ENCODE measurements at places on chromosomes 7 and 10. TPM values are rescaled to one million over a fixed set of nuclear protein-coding genes. Genes with fewer than 3 reads are reported as not detected.

DNA sequence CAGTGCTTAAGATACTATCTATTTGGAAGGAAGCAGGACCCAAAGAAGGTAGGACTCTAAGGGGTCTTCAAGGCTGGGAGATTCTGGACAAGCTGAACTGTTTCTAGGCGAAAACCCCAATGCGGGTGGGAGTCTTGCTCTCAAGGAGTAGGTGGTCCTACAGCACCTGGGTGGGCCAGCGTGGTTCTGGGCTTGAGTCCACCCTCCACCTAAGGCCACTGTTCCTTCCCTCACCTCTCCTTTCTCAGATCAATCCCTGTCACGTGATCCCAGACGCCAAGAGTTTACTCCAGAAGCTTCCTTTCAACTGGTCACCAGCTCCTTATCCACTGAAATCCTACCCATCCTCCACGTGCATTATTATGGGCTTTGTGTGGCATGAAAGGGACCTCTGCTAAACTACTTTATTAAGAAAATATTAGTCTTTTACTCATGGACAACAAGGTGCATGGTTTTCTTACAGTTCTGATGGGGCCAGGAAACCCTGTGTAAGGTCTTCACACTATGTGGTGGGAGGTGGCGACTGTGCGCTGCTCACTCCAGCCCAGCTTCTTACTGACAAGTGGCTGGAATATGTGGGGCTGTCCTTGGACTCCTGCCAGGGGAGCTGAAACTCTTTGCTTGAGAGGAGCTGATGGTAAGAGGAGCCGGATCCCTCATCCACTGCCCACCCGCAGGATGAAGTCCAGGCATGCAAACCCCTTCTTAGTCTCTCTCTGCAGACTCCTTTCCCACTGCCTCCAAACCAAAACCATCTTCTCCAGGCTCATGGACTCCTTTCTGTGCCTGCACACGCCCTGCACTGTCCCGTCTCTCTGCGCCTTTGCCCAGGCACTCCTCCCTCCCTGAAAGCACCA is 1.6 kb downstream of the ZNF746 start:
- no peak for DNase-seq

The GATA3 gene
- 1.1 TPM for total RNA-seq

The ACTA2 gene
- total RNA-seq: not detected

The PRKAR2B gene
- 22.9 TPM for total RNA-seq

DNA sequence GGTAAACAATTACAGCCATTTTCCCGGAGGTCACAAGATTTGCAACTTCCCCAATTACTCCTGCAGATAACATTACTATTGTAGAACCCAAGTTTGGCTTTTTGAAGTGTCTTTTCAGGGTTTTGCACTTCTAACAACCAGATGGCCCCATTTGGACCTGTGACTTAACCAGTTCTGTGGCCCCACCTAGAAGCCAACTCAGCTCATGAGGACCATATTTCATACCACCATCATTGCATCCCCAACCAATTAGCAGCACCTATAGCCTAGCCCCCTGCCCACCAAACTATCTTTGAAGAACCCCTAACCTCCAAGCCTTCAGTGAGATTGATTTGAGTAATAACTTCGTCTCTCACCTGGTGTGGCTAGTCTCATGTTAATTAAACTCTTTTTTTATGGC is 51.3 kb upstream of the WDR11 start:
- no peak for DNase-seq

DNA sequence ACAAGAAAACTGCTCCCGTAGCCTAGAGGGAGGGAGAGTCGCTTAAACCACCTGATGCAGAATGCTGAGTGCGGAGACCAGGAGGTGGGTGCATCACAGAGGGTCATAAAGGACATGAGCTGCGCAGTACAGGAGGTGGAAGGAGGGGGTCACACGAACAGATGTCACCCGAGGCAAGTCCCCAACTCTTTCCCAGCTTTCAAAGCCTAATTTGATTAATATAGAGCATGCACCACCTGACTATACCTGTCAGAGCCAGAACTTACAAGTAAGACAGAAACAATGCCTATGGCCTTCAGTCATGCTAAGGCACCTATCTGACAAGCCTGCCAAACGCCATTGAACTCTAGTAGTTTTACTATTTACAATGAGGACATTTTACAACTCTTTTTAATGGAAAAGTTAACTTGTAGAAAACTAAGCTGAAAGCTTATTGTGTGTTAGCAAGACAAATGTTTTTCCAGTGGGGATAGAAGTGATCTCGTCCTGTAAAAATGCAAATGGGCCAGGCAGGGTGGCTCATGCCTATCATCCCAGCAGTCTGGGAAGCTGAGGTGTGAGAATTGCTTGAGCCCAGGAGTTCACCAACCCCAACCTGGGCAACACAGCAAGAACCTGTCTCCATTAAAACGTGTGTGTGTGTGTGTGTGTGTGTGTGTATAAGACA is 1.1 kb upstream of the VOPP1 start:
- peak; percentile 61 for DNase-seq

DNA sequence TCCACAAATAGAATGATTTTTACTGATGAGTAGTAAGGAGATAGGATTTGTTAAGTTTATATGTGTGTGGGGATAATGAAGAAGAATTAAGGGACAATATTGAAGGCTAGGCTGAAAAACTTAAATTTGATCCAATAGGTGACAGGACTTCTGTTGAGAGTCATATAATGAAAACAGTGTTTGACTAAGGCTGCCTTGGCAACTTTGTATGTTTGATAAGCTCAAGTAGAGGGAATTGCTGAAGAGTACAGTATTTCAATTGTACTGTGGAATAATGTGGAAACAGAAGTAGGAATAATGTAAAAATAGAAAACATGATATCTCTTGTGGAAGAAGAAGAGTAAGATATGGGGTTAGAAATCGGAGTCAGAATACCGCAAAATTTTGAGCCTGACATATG is 10.5 kb downstream of the R3HCC1L start:
- DNase-seq: no peak

The CNPY1 gene
- 2.4 TPM for total RNA-seq

DNA sequence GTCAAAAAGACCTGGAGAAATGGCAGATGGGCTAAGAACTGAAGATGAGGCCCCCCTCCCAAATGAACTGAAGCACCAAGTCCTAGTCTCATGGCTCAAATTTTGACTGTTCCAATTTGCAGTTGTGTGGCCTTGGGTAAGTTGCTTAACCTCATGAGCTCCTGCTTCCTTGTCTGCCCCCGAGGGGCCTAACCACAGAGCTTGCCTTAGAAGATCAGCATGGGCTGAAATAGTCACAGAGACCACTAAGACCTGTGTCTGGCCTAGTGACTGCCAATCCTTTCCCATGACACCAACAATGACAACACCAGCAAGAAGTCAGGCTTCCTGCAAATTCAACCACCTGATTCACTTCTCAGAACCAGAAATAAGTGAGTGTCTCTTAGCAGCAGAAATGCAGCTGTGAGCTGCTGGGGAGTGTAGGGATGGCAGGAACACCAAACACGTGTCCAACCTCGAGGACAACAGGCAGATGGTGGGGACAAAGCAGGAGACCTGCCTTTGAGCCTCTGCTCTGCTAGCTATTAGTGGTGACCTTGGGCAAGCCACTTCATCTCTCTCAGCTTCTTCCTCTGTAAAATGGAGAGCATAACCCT is 23.7 kb downstream of the CRHR2 start:
- DNase-seq: no peak

- no peak for DNase-seq
These were observed 19.9 kb upstream of the IFIT1B start for GRCh38 chr10:89357975-89358374.

- DNase-seq: no peak
These were observed 243.9 kb upstream of the POT1 start for GRCh38 chr7:125173571-125173970.

DNA sequence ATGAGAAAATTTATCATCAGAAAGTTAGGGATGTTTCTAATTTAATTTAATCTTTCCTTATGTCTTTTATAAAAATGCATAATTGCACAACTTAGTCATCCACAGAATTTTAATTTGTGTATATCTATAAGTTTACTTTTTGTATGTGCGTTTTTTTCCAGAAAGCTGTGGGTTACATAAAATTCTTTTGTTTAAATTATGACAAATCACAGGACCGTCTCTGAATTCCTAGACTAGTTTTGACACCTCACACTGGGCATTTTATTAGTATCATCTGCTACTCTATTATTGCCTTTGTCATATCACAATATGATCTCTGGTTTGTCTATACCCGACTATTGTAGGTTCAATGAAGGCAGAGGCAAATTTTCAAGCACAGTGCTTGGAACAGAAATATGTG is 482.4 kb upstream of the SEMA3D start:
- DNase-seq: no peak

GRCh38 chr7:120819861-120820260 is 38.1 kb downstream of the TSPAN12 start:
- DNase-seq: no peak

DNA sequence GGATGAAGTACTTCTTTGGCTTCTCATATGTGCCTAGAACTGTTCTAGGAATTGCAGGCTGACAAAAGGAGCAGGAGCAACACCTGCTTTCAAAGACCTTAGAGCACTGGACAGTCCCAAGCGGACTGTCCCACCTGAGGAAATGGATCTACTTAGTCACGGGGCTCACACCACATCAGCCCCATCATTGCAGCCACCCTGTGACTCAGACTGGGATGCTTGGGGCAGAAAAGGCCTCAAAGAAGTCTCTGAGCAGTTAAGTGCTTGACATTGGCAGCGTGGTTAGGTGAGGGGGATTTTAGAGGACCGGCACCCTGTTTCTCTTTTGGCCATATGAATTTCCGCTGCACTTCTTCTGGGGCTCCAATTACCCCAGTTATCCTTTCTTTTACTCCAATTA is 256.6 kb downstream of the USP6NL start:
- no peak for DNase-seq

DNA sequence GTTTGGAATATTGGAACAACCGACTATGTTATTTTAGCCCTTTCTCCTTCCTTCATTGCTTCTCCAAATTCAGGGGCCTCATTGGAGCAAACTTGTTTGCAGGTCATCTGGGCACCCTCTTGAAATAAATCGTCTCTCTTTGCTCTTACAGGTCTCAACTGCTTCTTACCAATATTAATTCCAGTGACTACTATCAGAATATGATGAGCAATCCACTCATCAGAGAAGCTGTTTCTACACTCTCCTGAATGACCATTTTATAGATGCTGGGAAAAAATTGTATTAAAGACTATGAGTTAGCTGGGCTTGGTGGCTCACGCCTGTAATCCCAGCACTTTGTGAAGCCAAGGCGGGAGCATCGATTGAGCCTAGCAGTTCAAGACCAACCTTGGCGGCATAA is 12.5 kb upstream of the HNRNPF start:
- DNase-seq: no peak

DNA sequence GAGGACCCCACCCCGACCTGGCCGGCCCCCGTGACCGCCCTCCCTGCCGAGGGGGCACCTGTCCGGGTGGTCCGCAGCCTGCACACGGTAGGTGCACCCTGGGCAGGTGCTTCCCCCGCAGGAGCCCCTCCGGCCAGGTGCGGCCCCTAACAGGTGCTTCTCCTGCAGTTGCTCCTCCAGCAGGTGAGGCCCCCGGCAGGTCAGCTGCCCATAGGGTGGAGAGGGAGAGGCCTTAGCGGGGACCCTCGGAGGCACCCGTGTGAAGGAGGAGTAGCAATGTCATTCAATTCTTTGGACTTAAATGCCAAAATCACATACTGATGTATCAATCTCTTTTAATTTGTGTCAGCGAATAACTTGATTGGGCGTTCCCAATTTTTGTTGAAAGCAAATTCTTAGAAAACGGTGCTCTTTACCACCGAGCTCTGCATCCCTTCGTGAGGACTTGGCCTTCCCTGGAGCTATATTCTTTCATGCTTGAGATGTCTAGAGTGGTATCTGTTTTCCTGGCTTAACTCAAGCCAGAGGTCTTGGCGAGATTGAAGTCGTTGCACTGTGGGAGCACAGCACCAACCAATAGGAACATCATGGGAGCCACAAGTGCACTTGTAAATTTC is 738 bp upstream of the NCAPG2 start:
- DNase-seq: no peak

GRCh38 chr7:129950191-129950932 is 2.4 kb downstream of the UBE2H start:
- peak; percentile 50 for DNase-seq

DNA sequence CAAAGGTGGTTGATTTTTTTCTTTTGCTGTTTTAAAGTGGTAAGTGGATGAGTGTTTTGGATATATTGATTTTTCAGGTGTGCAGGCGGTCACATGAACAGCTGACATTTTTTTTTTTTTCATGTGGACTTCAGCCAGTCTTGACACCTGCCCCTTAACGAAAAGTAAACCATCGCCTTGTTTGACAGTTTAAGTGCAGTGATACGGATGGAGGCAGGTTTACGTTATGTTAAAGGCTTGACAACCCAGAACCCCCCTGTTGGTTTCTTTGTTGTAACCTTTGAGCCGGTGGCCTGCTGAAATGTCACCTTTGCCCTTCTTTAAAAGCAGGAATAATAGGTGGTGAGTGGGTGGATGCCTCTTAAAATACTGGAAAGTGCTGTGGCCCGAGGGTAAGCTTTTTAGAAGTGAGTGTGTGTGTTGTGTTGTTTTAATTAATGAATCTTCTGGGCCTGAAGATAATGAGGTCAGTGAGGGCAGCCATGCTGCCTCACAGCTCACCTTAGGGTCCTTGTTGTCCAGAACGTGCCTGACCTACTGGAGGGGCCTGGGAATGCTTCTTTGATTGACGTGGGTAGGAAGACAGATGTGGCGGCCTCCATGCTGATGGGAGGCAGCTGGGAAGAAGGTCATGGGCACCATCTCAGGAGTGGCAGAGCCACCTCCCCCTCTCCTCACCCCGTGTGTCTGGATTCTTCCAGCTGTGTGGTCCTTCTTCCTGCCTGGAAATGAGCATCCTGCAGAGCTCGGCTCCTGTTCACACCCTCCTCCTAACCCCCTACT is 69.8 kb downstream of the TCF7L2 start:
- DNase-seq: peak; percentile 27

The ATOH7 gene
- 0.15 TPM for total RNA-seq

DNA sequence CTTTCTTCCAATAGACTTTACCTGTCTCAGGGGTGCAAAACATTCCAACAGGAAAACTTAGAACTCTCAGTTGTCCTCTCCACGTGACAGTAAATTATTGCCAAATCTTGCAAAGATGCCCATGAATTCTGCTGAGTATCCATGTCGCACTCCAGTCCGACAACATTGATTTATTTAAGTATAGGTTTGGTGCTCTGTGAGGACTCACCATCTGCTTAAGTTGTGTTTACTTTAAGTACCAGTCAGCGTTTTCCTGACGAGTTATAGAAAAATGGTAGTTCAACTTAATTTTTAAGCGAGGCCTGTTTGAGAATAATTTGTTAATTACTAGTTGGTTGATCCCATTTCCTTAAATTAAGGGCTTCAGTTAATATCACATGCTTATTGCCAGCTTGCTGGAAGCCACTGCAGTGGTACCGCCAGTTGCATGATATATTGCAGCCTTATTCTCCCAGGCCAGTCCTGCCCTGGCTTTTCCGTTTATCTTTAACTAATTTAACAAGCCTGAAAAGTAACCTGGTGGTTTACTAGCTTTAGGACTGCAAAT is 27.8 kb downstream of the CREB5 start:
- no peak for DNase-seq

Measured in H7 (cell line).